ENCODE measurements at places on chromosomes 11 and 22.

GRCh38 chr22:37001826-37002225 lies 17.4 kb downstream of the TST start:
- no peak for DNase-seq

DNA sequence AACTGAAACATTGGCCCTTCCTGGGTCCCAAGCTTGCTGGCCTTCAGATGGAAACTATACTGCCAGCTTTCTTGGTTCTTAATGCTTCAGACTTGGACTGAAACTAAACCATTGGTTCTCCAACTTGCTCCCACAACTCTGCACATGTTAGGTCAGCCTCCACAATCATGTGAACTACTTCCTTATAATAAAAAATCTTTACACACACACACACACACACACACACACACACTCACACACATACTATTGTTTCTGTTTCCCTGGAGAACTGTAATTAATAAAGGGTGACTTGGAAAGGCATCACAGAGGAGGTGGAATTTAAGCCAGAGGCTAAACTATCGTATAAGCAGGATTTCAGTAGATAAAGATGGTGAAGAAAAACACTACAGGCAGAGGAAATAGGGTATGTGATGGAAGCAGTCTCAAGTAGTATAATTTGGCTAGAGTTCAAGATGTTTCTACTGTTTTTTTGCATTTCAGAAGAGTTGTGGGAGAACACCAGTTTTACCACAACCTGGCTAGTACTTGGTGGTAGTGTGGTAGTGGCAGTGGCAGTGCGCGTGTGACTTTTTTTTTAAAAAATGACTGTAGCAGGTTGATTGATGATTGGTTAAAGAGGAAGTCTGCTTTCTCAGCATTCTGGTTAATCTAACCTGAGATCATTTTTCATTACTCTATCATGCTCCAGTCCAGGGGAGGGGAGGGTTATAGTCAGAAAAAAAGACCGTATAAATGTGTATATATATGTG lies 70.1 kb downstream of the PDE3B start:
- DNase-seq: no peak

GRCh38 chr11:11463405-11463804 lies 110.4 kb upstream of the CSNK2A3 start:
- no peak for DNase-seq

DNA sequence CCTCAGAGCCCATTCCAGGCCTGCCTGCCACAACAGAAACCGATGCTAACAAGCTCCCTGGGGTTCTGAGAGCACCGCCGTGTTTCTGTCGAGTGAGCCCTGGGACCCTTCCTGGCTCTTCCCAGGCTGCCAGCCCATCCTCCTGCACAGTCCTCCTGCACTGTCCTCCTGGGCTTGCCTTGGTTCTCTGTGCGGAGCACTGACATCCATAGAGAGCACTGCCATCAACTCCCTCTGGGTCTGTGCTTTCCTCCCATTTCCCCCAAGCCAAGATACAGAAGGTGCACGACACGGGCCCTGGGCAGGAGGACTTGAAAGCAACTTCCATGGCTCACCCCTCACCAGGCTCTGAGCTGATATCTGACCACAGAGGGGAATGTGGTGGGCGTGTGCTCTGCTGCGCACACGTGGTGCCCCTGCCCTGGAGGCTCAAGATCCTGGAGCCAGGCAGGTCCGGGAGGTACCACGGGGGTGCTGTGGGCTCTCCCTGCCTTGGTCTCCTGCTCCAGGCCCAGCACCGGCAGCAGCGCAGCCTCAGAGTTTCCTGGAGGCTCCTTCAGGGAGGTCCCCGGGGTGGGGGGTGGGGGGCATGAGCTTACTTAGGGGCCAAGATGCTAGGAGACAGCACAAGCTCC lies 304.2 kb downstream of the BRD1 start:
- DNase-seq: no peak

- no peak for DNase-seq
These were observed 147.9 kb upstream of the PLET1 start for GRCh38 chr11:112408517-112408916.

DNA sequence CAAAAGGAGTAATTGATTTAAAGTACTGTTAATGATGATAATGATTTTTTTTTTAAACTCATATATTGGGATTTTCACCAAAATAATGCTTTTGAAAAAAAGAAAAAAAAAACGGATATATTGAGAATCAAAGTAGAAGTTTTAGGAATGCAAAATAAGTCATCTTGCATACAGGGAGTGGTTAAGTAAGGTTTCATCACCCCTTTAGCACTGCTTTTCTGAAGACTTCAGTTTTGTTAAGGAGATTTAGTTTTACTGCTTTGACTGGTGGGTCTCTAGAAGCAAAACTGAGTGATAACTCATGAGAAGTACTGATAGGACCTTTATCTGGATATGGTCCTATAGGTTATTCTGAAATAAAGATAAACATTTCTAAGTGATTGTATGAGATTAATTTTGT lies 43.9 kb downstream of the RRM1 start:
- no peak for DNase-seq

GRCh38 chr11:58494101-58494500 lies 13.8 kb downstream of the OR5B21 start:
- DNase-seq: no peak

DNA sequence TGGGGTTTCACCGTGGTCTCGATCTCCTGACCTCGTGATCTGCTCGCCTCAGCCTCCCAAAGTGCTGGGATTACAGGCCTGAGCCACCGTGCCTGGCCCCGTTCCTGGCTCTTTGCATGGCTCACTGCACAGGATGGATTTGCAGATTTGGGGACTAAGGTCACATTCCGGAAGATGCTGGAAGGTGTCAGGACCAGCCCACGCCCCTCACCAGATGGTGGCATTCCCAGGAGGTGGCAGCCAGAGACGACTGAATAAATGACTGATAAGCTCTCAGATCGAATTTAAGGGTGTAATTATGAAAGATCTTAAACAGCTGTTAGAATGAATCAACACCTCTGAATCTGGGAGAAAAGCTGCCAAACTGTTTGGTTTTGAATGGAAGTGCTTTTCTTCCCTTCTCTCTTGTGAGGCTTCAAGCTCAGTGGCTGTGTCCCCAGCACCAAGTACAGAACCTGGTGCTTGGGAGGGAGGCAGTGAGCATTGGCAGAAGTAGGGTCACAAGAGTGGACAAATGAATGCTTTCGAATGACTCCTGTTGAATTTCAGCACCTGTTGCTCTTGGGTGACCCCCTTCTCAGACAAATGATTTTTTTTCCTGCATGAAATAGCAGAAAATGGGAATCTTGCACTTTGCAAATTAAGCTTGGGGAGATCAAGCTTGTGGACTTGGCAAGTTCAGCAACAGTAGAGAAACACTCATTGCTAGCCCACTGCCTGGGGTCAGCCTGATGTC lies 69.6 kb downstream of the KIAA1671 start:
- DNase-seq: no peak

GRCh38 chr11:128339792-128340191 lies 247.6 kb downstream of the ETS1 start:
- DNase-seq: no peak

GRCh38 chr11:122757201-122757600 lies 81.1 kb upstream of the CRTAM start:
- DNase-seq: no peak

DNA sequence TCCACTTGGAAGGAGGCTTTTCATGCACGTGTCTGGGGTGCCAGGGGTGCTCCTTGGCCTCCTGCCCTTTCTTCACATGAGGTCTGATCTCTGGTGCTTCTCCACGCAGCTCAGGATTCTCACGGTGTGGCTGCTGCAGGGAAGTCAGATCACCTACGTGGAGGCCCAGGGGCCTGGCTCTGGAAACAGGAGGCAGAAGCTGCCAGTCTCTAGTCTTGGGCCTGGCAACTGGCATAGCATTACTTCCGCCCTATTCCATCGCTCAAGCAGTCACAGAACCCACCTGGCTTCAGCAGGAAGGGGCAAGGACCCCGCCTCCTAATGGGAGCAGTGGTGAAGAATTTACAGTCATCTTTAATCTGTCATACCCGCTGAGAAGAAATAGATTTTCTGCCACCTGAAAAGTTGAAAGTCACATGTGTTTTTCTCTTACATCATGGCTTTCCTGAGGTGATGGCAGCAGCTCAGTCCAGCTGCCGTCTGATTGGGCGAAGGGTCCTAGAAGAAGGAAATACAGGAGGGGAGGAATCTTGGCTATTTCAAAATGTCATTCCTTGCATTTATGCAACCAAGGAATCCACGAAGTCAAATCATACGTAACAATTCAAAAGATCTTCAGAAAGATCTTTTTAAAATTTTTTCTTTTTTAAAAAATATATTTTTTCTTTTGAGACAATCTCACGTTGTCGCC lies 50.1 kb upstream of the DKK3 start:
- DNase-seq: no peak

DNA sequence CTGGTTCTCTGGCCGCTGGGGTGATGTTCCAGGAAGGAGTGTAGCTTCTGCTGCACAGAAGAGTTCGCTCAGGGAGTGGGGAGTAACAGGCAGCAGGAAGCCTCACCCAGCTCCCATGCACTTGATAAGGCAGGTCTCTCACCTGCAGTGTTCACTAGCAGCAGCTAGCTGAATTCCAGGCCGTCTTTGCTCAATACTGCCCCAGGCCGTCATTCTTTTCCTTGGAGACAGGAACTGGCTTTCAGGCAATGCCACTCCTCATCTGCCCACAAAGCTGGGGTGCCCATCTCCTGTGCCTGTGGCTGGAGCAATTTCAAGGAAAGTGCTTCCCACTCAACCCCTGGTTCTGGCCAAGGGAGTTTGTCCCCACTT lies 66.1 kb downstream of the ARHGAP42 start:
- DNase-seq: no peak

DNA sequence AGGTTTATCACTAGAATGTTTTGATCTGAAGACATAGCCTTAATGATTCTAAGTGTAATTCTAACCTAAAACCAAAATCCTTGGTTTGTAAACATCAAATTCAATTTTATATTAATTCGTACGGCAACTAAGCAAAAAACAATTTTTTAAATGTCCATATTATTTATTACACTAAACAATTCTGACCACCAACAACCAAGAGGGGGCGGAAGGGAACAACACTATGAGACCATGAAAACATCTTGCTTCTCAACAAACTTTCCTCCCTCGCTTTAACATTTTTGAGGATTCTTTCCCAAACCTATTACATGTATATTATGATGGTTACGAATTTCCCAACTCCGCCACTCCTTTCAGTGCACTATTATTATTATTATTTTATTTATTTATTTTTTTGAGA lies 6.5 kb upstream of the UCP2 start:
- no peak for DNase-seq

- DNase-seq: no peak
These were observed 464 bp upstream of the CECR2 start for GRCh38 chr22:17368554-17369438.

- DNase-seq: no peak
These were observed 1.5 kb upstream of the ATP5MGL start for GRCh38 chr22:42641801-42642413.

- no peak for DNase-seq
These were observed 5.5 kb downstream of the CD59 start for GRCh38 chr11:33730716-33731115.

- DNase-seq: no peak
These were observed 4.7 kb upstream of the AP1B1 start for GRCh38 chr22:29393019-29393608.

DNA sequence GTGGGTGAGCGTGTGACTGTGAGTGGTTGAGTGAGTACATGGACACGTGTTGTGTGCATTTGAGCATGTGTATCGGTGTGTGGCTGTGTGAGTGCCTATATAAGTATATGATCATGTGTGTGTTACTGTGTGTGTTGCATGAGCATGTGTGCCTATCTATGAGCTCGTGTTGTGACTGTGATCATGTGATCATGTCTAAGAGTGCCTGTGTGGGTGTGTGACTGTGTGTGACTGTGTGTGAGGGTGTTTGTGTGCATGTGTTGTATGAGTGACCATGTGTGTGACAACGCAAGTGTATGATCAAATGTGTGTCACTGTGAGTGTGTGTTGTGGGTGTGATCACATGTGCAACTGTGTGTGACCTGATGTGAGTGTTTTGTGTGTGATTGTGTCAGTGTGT lies 88.8 kb downstream of the UBASH3B start:
- DNase-seq: no peak

DNA sequence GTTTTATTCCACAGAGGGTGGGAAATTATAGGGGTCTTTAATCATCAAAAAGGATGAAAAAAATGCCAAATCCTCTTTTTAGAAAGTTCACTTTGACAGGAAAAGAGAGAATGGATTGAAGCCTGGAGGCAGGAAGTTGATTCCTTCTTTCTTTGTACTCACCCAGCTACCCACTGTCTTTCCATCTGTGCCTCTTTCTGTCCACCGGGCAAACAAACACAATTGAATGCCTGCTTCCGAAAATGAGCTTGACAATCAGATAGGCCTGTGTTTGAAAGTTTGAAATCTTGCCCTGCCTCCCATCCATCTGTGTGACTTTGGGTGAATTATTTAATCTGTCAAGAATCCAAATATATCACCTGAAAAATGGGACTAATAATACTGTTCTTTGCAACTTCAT lies 81.1 kb downstream of the SCN3B start:
- DNase-seq: no peak

Data from stimulated activated CD8-positive, alpha-beta memory T cell treated with anti-CD3 and anti-CD28 coated beads, Interleukin-2, amount 100 ng/mL, for 1 hour (primary cell).